ENCODE measurements at places on chromosomes 3 and 15.

DNA sequence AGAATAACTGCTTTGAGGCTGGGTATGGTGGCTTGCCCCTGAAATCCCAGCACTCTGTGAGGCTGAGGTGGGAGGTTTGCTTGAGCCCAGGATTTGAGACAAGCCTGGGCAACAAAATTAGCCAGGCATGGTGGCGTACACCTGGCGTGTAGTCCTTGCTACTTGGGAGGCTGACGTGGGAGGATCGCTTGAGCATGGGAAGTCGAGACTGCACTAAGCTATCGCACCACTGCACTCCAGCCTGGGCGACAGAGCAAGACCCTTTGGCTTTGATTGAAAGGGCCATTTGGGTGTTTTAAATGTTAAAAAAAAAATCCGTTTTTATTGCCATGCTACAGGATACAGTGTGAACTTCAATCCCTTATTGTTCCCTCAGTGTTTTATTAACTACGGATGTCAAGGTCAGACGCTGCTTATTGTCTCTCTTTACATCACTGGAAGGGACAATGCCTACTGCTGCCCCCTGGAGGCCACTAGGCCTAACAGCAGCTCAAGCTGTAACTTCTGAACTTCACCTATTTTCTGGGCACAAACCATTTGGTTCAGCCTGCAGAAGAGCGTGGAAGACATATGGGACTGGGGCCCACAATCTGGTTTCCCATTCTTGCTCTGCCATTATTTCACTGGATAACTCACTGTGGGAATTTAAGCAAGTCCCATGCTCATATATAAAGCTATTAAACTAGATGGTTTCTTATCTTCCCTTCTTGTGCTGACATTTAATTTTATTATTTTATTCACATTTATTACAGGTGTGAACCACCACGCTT is 15.3 kb upstream of the IREB2 start:
- DNase-seq: no peak

DNA sequence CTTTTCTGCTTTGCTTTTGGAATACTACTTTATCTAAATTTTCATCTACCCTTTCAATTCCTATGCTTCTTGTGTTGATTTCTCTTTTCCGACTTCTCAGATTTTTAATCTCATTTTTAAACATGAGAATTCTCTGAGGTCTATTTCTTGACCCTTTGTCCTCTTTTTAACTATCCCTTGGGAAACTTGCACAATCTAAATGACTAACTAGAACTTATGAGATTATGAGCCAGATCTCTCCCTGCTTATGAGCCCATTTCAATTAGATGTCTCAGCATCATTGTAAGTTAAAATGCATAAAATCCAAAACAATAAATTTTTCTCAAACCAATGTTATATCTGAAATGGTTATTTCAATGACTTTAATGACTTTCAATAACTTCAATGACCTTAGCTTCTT is 296.9 kb upstream of the AGTR1 start:
- DNase-seq: no peak

DNA sequence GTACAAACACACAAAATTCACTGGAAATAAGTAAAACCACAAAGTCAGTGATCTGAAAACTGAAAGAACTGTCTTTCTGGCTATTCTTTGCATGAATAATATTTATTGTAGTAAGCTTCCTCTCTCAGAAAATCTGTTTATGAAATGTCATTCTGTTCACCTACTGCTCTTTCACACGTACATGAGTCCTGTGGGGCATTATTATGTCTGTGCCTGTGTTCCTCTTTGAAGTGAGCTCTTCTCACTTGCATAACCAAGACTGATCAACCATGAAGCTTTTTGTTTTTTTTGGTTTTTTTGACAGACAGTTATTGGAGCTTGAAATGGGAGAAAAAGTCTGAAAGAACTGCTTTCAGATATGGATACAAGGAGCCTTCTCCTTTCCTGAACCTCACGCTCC is 195.8 kb downstream of the PLCH1 start:
- DNase-seq: no peak

DNA sequence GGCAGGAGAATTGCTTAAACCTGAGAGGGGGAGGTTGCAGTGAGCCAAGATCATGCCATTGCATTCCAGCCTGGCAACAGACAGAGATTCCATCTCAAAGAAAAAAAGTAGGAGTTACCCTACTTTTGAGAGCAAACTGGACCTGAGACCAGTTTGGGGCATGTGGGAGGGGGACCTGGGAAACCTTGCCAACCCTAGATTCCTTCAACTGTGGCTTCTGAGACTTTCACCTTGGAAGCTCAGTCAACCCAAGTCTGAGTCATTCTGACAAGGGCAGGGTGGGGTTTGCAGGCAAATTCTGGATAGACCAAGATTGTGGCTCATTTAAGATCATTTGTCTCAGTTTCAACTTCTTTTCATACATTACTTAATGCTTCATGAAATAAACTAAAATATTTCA is 23.8 kb upstream of the SIAH2 start:
- no peak for DNase-seq

GRCh38 chr3:30623351-30623750 is 16.9 kb downstream of the TGFBR2 start:
- no peak for DNase-seq

GRCh38 chr3:13159890-13160289 is 86.7 kb upstream of the IQSEC1 start:
- no peak for DNase-seq

GRCh38 chr3:183871541-183871940 is 13.1 kb downstream of the PARL start:
- no peak for DNase-seq

GRCh38 chr3:14210290-14210688 is 31.7 kb downstream of the LSM3 start:
- no peak for DNase-seq

- no peak for DNase-seq
These were observed 87.2 kb upstream of the TNFAIP8L3 start for GRCh38 chr15:51181905-51182304.
